Karpas-422 (cell line): ENCODE measurements at places on chromosomes 11 and 22.

DNA sequence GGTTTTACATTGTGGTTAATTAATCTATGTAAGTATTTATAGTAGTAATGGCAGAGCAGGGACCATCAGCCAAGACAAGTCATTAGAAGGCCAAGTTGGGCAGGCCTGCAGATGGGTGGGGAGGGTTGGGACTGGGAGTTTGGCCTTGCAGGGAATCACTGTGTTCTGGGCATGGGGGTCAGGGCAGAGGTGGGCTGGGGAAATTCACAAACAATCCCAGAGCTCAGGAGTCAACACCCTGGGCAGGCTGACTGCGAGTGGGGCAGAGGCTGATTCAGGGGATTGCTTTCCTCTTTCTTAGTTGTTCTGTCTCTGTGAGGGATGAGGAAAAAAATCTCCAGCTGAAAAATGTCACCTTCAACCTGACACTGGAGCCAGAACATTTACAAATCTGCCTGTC lies 322.5 kb downstream of the NTM start:
- H3K27ac ChIP-seq = no peak overlapping the region
- no peaks in the 10 kb centered on the region for H3K27me3 ChIP-seq
- no peak overlapping the region for H3K4me3 ChIP-seq
- DNase-seq = no peak

DNA sequence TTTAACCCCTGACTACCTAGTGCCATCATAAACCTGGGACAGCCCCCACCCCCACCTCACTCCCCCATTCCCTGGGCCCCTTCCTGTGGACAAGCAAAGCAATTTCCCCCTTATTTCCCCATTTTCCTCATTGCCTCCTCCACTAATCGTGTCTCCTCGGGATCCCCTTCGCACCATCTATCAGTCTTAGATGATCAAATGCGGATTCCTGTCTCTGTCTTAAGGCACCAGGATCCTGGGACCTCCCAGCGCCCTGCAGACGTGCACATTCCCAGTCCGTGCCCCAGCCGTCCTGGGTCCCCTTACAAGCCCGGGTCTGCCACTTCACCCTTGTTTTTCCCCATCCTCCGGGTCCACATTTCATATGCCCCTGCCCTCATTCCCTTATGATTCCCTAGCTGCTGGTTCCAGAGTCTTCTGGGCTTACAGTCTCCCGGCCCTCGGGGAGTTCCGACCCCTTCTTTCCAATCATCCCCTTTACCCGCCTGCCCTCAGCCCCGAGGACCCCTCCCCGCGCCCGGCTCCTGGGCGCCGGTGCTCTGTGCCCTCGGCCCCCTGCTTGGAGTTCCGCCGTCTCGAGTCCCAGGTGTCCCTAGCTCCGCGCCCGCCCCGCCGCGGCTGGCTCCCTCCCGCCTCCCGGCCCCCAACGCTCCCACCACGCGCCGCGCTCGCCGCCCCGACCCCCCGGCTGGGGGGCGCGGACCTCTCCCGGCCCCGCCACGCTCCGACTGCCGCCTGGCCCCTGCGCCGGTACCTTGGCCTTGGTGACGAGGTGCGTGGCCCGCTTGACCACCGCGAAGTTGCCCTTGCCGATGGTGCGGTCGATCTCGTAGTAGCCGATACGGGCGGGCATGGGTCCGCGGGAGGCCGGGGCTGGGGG lies 599 bp downstream of the SIK3 start:
- DNase-seq = peak; percentile 43
- H3K4me1 ChIP-seq = peaks cover 23% of the 10 kb centered on the region
- H3K4me3 ChIP-seq = peak overlapping the region; percentile 71
- no peak overlapping the region for H3K27ac ChIP-seq
- no peaks in the 10 kb centered on the region for H3K36me3 ChIP-seq

- no peaks in the 10 kb centered on the region for H3K27me3 ChIP-seq
- no peaks in the 10 kb centered on the region for H3K36me3 ChIP-seq
- no peak for DNase-seq
- no peak overlapping the region for H3K27ac ChIP-seq
- no peaks in the 10 kb centered on the region for H3K4me1 ChIP-seq
- H3K4me3 ChIP-seq = no peak overlapping the region
Measured at GRCh38 chr11:111851636-111852035, 19.7 kb downstream of the ALG9 start.

- DNase-seq = no peak
- H3K36me3 ChIP-seq = no peaks in the 10 kb centered on the region
- no peaks in the 10 kb centered on the region for H3K27me3 ChIP-seq
- no peak overlapping the region for H3K27ac ChIP-seq
- H3K4me1 ChIP-seq = no peaks in the 10 kb centered on the region
Measured at GRCh38 chr11:116601814-116602636, 170.8 kb downstream of the BUD13 start.

DNA sequence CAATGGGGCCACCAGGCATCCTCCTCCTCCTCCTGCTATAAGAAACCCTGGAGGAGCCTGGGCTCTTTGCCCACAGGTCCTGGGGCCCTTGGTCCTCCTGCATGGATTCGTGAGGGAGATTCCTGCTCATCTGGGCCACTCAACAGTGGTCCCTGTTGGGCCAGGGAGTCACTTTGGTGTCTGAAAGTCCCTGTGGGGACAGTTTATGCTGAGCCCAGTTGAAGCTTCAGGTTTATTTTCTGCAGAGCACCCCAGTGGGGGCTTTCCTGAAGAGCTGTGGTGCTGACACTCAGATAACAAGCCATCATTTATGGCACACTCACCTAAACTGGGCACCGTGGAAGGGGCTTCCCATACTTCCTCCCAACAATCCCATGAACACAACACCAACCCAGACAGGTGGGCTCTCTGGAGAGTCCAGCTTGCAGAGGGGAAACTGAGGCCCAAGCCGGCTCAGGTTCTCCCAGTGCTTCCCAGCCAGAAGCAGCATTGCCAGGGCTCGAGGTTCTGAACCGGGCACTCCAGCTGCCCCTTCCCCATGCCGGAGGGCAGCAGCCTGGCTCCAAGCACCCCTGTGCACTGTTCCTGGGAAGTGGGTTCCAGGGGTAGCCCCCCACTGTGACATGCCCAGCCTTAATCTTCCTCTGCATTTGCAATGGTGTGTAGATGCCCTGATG lies 91.3 kb downstream of the MYEOV start:
- H3K4me1 ChIP-seq = peaks cover 15% of the 10 kb centered on the region
- no peak overlapping the region for H3K27ac ChIP-seq
- no peaks in the 10 kb centered on the region for H3K27me3 ChIP-seq
- no peaks in the 10 kb centered on the region for H3K36me3 ChIP-seq
- no peak overlapping the region for H3K4me3 ChIP-seq

DNA sequence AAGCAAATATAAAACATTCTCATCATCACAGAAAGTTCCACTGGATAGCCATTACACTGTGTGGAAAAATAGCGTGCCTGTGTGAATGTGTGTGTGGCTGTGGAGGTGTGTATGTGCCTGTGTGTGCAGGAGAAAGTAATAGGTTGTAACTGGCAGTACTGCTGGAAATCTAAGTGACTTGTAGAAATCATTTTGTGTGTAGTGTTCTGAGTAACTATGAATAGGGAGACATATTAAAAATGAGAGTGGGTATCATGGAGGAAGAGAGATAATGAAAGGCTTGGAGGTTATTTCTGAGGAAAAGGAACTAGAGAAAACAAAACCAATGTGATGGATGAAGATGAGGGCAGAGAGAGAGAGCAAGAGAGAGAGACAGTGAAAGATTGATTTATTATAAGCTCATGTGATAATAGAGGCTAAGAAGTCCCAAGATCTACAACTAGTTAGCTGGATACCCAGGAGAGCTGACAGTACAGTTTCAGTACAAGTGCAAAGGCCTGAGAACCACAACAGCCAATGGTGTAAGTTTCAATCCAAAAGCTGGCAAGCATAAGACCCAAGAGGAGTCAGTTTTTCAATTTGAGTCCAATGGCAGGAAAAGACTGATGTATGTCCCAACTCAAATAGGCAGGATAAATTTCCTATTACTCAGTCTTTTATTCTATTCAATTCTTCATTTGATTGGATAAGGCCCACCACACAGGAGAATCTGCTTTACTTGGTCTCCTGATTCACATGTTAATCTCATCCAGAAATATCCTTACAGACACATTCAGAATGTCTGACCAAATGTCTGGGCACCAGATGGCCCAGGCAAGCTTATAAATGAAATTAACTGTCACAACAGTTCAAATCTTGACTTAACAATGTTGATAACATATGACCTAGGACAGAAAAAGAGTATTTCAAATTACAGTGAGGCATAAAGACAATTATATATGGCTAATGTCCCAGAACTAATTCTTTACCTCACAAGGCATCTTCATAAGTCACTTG lies 14.9 kb downstream of the KBTBD3 start:
- no peaks in the 10 kb centered on the region for H3K4me1 ChIP-seq
- DNase-seq = no peak
- no peaks in the 10 kb centered on the region for H3K36me3 ChIP-seq
- H3K27ac ChIP-seq = no peak overlapping the region

DNA sequence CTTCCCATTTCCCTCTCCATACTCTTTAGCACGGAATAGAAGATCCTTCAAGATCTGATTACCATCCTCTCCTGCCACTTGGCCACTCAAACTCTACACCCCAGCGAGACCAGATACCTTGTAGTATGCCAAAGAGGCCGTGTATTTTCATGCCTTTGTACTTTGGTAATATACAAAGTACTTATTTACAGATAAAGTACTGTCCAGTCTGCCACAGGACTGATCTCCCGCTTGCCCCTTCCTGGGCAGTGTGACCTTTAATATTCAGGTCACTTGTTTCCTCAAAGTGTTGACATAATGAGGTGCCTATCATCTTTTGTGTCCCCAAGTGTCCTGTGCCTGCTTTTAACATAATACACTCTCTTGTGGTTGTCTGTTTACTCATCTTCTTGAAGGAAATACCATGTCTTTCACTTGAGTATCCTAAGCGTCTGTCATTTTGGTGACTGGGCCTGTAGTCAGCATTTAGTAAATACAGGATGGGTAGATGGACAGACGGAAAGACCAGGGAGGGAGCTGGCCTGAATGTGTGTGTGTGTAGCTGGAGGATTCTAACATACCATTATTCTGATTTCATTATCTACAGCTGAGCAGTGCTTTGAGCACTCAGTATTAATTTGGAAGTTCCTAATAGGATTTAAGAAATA lies 137.4 kb downstream of the NAV2 start:
- H3K4me3 ChIP-seq = no peak overlapping the region
- no peak overlapping the region for H3K27ac ChIP-seq
- no peaks in the 10 kb centered on the region for H3K36me3 ChIP-seq
- H3K27me3 ChIP-seq = no peaks in the 10 kb centered on the region
- no peak for DNase-seq

DNA sequence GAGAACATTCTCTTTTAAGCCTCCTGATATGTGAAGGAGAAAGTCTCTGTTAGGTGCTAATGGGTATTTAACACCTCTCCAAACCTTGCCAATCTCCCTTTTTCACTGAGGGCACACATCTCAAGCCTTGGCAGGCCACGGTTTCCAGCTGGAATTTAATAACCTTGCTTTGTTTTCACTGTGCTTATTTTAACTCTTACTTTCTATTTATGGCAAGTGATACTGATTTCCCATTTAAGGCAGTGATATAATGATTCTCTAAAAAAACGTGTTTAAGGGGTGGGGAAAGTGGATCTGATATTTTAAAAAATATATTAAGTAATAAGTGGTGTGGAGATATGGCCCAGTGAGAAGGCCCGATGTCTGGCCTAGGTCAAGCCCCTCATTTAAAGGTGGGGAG lies 1.1 kb upstream of the RASD2 start:
- H3K4me3 ChIP-seq = no peak overlapping the region
- no peaks in the 10 kb centered on the region for H3K36me3 ChIP-seq
- H3K4me1 ChIP-seq = peaks cover 7% of the 10 kb centered on the region
- DNase-seq = no peak
- no peaks in the 10 kb centered on the region for H3K27me3 ChIP-seq

DNA sequence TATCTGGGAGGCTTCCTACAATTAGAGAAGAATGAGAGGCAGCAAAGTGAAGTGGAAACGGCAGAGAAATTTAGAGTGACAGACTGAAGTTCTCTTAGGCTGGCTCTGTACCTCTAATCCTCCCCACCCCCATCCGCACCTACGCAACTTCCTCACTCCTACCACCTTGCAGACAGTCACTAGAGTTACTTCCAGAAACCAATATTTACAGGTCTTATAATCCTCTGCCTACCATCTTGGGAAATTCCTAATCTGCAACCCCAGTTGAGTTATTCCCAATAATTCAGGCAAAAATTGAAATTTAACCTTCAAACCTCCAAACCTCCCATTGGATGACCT lies 71.7 kb downstream of the PAK1 start:
- H3K27me3 ChIP-seq = no peaks in the 10 kb centered on the region
- H3K4me3 ChIP-seq = no peak overlapping the region
- H3K36me3 ChIP-seq = no peaks in the 10 kb centered on the region
- H3K27ac ChIP-seq = no peak overlapping the region
- DNase-seq = no peak

DNA sequence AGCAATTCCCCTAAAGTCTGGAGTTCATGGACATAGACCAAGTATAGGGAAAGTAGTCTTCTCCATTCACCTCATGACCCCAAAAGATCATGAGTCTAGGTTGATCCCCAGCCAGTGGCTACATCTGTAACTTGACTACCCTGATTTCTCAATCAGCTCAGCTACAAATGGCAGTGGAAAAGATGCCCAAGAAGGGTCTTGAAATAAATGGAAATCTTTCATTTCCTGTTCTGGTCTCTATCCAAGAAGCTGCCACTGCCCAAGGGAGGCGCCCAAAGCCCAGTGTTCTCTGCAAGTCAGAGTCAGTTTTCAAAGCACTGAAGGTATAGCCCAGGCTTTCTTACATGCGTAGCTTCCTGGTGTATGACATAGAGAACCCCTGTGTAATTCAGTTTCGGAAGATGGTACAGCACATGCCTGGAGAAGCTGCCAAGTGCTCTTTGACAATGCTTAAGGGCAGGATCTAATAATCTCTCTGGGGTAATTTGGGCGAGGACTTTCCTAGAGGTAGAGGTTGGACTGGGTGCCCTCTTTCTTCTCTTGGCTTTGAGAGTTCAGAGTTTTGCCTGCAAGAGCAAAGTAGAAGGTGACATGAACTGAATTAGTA lies 101.1 kb downstream of the ADAMTS15 start:
- H3K4me3 ChIP-seq = no peak overlapping the region
- H3K27ac ChIP-seq = no peak overlapping the region
- no peaks in the 10 kb centered on the region for H3K36me3 ChIP-seq
- no peaks in the 10 kb centered on the region for H3K4me1 ChIP-seq
- no peaks in the 10 kb centered on the region for H3K27me3 ChIP-seq

GRCh38 chr11:120169981-120170698 lies 32.2 kb upstream of the TRIM29 start:
- no peaks in the 10 kb centered on the region for H3K36me3 ChIP-seq
- H3K4me3 ChIP-seq = no peak overlapping the region
- no peak overlapping the region for H3K27ac ChIP-seq
- no peak for DNase-seq
